ENCODE measurements at places on chromosomes 4 and X.
A peak's percentile ranks its signal among the peaks of the same experiment; 100 is the strongest.

GRCh38 chr4:54076673-54077072 is 12.3 kb upstream of the CHIC2 start:
- peak; percentile 52 for DNase-seq

- DNase-seq, result no peak
Measured at GRCh38 chr4:174037049-174037448, 246.4 kb downstream of the FBXO8 start.

GRCh38 chr4:113662581-113662980 is 99.0 kb downstream of the CAMK2D start:
- no peak for DNase-seq

DNA sequence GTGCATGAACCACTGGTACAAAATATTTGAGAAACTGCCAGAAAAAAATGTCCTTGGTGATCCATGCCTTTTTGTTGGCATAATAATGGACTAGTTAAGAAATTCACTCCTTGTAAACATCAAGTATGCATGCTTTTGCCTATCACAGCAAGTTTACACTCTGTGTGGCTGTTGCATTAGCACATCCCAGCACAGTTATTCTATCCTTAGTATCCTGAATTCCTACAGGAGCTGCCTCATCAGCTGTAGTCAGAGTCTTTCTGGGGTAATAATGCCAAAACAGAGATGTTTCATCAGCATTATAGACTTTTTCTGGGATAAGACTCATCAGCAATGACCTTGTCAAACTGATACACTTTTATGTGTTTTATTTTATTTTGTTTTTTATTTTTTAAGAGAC is 82.8 kb downstream of the CHIC2 start:
- DNase-seq, result no peak

- DNase-seq, result no peak
Measured at GRCh38 chr4:24578364-24578763, 6.0 kb downstream of the DHX15 start.

GRCh38 chr4:58225460-58225859 is 1115.3 kb upstream of the IGFBP7 start:
- no peak for DNase-seq

DNA sequence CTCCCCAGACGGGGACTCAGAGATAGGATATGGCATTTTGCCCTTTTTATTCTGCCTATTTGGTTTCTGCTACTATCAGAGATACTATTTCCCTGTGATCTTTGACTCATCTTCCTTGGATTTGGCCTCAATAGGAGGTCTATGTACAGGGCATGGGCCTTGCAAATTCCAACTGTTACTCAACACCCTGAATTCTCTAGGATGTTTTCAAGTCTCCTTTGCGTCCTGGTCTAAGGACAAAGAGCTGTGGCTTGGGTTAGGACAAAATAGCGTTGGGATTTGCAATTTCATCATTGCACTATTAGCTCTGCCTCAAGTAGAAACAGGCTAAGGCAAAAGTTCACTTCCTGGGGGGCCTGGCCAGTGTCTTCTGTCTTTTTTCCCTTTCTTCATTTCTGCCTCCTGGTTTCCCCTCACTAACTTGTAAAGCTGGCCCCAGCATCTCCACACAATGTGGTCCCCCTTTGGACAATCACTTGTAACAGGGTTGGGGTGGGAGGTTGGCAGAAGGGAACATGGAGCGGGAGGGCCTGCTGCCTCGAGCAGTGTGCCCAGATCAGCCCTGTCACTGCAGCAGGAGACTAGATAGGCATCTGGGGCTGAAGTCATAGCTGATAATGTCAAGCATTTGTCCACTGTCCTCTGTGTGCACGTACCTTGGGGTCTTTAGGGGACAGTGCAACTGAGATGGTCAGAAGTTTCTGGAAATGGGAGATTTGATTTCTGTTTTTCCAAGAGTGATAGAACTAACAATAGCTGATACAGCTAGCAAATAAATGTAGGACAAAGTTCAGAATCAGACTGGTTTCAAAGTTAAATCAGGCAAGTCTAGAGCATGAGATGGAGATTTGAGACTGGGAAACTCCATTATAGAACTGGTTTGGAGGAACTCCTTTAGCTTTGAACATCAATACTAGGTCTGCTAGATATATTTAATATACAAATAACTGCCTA is 25.8 kb upstream of the STBD1 start:
- no peak for DNase-seq

DNA sequence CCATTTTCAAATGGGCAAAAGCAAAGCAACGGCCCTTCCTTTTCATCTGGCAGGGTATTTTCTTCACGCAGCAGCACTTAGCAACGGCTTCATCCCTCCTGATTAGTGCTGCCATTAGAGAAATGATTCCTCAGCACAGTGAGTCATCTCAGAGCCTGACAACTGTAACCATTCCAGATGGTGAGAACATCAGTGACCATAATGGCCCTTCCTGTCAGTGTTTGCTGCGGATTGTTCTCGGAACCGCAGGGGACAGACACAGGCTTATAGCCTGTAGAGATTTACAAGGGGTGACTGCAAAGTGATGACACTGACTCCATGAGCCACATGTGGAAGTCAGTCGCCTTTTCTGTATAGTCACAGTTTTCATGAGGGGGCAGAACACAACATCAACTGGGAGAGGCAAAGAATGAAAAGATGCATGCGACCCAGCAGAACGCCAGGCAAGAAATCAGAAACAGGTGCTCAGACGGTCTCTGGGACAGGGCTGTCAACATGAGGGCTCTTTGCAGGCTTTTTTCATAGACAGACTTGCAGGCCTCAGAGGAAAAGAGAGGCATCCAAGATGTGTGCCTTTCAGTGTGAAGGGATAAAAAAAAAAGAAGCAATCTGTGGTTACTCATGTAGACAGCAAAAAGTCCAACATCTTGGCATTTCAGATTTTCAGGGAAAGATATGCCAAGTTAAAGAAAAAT is 69.9 kb upstream of the FBXW7 start:
- no peak for DNase-seq

- no peak for DNase-seq
Measured at GRCh38 chrX:78931814-78932213, 13.4 kb upstream of the P2RY10 start.

DNA sequence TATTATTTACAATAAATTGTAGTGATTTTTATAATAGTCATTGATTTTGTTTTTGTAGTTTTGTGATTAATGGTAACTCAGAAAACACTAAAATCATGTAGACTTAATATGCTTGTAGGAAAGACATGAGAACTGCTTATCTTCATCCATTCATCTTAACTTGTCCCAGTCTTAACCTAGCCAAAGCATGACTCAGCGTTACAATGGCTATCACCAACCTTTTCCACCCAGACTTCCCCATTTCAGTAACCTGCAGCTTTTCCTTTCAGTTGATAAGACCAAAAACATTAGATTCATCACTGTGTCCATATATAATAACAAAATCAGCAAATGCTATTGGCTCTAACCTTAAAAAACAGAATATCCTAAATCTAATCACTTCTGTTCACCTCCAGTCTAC is 106.2 kb upstream of the KLF8 start:
- DNase-seq, result no peak
